Calu3 (cell line): ENCODE measurements at places on chromosomes 1 and 21. TPM values are rescaled to one million over a fixed set of nuclear protein-coding genes. Genes with fewer than 3 reads are reported as not detected.
A peak's percentile ranks its signal among the peaks of the same experiment; 100 is the strongest.

Gene CFHR3
- total RNA-seq: not detected in 2 replicates

GRCh38 chr1:42680921-42681683 is 1.1 kb upstream of the YBX1 start:
- peaks cover 40% of the 10 kb centered on the region for H3K4me1 ChIP-seq
- H3K27ac ChIP-seq: peak overlapping the region; percentile 99
- peak overlapping the region; percentile 80 for H3K4me3 ChIP-seq
- no peaks in the 10 kb centered on the region for H3K27me3 ChIP-seq

- H3K4me1 ChIP-seq: no peaks in the 10 kb centered on the region
- DNase-seq: no peak
Measured at GRCh38 chr21:44462834-44463200, 7.5 kb downstream of the LRRC3 start.

DNA sequence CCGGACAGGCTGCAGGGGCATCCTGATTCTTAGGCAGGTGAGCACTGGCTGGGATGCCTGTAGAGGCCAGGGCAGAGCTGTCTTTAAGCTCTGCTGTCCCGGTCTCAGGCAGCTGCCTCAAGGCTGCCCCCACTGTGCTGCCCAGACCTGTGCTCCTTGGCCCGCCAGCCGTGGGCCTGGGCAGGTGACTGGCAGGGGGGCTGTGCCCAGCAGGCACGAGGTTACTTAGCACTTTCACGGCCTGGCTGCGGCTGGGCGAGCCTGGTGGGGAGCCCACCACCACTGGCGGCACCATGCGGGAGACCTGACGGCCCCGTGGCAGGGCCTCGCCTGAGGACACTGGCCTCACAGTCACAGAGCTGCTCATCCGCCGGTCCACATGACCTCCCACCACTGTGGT is 8.2 kb downstream of the CRYBG2 start:
- H3K4me1 ChIP-seq: peaks cover under 1% of the 10 kb centered on the region
- no peak for DNase-seq
- no peaks in the 10 kb centered on the region for H3K27me3 ChIP-seq
- H3K27ac ChIP-seq: no peak overlapping the region

Gene SYCP1
- not detected in 2 replicates for total RNA-seq
